ENCODE measurements at places on chromosomes 4 and X.

DNA sequence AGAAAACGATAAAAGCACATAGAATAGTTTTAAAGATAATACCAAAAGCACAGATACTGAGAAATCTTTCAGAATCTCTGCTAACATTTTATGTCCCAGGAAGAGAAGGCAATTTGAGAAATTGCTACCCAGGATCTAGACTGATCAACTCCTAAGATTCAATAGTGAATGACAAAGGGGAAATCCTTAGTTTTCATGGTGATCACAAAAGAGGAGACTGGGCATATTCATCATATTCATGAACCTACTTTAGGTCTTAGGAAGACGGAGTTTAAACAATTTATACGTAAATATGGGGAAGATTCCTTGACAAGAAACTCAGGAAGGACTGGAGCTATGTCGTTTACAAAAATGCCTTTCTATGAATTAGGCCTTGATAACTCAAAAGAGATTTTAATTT is 87.3 kb downstream of the SHISA3 start:
- DNase-seq = no peak

- DNase-seq = no peak
Measured at GRCh38 chrX:139484591-139484990, 45.9 kb upstream of the F9 start.

DNA sequence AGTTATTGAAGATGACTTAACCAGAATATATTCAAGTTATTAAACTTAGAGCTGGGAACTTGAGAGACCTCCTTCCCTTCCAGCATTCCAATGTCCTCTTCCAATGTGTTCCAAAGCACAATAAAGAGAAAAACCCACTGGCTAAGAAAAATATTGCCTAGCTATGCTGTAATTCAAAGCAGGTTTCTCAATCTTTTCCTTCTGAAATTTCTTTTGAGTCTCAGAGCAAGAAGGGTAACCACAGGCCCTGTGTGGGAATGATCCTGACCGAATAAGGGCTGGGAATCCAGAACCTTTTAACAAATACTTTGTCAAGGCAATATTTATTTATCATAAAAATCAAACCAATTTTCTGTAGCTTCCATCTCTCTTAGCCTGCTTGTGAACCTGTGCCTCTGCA is 150.7 kb upstream of the SFRP2 start:
- DNase-seq = no peak

DNA sequence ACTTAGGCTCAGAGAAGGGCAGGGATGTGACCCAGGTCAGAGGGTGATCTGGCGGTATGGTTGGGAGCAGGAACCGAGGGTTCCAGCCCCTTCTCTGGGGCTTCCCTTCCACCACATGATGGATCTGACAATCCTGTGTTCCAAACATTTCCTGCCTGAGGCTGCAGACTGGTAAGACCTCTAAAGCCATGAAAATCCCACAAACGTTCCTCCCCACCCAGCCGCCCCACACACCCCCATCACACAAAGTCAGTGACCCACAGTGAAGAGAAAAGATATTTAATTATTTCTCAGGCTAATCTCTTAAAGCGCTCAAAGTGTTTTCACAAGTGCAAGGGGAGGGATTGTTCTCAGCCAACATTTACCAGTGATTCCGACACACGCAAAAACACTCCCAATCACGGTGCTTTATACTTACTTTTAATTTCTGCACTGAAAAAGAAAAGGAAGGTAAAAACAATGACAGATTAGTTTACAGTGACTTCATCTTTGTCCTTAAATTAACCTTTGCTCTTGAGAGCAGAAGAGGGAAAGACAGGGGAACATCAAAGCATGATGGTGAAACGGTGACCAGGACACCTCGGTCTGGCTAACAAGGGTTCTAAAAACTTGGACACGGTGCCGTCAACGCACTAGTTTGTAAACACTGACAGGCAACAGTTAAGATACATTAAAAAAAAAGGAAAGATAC is 42.4 kb downstream of the WDR1 start:
- DNase-seq = no peak

- no peak for DNase-seq
Measured at GRCh38 chr4:58113126-58113525, 1002.9 kb upstream of the IGFBP7 start.

DNA sequence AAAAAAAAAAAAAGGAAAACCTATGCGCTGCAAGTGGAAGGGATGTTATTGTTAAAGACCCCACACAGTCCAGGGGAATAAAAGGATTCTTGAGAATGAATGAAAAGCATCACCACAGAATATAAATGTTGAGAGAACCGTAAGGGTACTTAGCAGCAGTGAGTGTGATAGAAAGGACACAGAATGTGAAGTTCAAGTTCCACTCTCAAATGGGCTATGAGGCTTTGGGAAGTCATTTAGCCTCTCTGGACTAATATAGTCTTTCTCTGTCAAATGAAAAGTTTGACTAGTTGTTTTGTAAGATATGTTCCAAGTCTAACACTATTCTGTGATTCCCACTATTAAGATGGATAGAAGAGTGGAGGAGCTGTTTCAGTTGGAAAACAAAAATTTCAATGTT is 35.8 kb upstream of the MAML3 start:
- no peak for DNase-seq

GRCh38 chr4:24973747-24974601 is 56.8 kb downstream of the LGI2 start:
- DNase-seq = peak; percentile 76

DNA sequence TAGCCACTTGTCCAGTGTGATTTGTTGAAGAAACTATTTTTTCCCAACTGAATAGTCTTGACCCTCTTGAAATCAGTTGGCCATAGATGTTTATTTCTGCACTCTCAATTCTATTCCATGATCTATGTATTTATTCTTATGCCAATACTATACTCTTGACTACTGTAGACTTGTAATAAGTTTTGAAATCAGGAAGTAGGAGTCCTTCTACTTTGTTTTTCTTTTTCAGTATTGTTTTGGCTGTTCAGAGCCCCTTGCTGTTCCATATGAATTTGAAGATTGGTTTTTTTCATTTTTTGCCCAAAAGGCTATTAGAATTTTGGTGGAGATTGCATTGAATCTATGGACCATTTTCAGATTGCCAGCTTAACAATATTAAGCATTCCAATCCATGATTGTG is 10.2 kb downstream of the SAP30 start:
- no peak for DNase-seq

DNA sequence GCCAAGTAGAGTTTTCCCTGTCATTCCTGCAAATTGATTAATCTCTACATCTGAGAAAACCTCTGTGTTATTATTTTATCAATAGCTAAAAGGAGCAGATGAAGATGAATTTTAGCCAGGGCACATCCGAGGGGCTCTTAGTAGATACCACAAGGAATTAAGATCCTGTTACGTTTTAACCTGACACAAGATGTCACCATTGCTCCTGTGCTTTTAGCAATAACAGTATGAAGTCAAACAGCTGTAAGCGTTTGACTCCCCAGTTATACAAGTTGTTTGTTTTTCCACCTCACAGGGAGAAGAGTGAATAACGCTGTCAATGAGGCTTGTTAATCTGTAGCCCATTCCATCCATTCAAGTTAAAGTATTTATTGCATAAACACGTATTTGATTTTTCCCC is 76.0 kb upstream of the AP1S2 start:
- no peak for DNase-seq

GRCh38 chr4:187547316-187547715 is 448.3 kb upstream of the ZFP42 start:
- DNase-seq = no peak

DNA sequence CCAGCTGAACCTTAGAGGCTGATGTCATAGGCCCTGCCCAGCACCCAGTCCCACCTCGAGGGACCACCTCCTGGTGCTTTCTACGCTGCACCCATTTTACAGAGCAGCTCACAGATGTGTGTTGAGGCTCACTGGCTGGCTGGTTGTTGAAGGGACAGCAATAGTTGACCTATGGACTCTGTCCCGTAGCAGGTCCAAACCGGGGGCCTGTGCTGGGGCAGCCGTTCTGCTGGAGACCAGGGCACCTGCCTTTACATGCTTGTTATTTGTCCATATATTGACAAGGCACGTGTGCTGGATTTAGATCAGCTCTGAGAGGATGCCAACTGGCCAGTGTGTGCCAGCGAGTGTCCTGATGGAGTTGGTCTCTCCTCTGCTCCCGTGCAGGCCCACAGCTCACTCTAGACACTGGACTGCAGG is 58.1 kb downstream of the TNIP2 start:
- DNase-seq = no peak

- no peak for DNase-seq
Measured at GRCh38 chrX:143082537-143082936, 56.8 kb downstream of the SPANXN4 start.

DNA sequence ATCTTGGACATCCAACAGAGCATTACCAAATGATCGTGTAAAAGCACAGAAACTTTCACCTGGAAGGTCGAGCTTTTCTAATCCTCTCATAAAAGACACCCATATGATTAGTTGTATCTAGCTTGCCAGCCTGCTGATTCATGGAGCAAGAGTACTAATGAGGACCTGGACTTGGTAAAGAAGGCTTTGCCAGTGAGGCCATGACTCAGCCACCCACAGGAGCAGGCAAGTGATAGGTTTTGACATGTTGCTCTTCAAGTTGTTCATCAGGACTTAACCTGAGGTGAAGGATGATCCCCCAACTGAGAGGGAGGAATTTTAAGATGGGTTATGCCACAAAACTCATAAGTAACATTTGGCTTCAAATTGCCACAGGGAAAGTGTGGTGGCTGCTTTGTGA is 24.7 kb upstream of the EPGN start:
- DNase-seq = no peak

- no peak for DNase-seq
Measured at GRCh38 chr4:176817204-176817603, 24.5 kb upstream of the VEGFC start.

GRCh38 chr4:168569066-168569930 is 72.4 kb downstream of the PALLD start:
- no peak for DNase-seq

DNA sequence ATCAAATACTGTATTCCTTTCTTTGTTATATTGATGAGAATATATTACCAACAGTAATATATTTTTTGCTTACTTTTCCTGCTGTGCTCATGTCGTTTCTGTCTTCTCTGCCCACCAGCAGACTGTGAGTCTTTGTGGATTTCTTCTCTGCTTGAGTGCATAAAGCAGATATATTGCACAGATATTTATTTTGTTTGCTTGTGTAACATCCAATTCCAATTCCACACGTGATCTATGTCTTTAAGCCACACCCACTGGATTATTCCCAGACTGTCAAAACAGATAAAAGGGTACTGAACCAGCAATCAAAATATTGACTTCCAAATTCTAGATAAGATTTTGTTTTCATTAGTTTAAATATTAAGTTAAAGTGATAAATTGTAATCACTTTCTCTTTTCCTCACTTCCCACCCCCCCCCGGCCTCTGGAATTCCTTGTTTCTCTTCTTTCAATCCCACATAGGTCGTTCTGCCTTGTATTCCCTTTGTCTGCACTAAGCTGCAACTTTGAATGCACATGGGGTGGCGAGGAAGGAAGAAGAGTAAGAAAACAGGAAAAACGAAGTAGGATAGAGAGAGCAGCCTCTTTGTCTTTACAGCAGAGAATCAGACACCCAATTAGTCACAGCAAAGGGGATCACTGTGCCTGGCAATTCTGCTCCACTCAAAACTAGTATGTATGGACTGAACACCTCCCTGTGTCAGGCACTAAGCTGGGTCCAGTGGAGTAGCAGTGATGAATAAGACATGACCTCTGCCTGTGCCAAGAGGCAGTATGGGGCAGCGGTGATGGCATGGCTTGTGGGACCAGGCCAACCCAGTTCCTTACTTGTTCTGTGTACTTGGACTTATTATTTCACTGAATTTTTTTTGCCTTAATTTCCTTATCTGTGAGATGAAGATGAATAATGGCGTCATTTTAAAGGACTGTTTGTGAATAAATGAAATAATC is at the start of gene ADH1B:
Gene ADH1B (minus strand): TSS at position 161 of the 951 bp plus-strand sequence. CDS start 70 bp downstream, at position 91.
- DNase-seq = no peak

DNA sequence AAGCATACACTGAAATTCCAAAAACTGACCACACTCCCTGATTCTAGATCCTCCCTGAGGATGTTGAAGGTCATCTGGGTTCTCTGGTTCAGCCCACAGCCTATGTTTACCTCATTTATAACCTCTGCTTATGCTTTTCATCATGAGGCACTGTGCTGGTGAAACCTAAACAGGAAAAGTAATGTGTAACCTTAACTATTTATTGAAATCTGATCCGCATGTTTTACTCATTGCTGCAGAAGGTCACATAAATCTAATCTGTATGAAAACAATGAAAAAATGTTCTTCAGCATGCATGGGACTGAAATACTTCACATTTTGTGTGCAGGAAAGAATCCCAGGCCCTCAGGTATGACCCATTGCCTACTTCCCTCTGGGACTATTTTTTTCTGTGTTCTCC is 30.3 kb downstream of the UCHL1 start:
- DNase-seq = no peak

DNA sequence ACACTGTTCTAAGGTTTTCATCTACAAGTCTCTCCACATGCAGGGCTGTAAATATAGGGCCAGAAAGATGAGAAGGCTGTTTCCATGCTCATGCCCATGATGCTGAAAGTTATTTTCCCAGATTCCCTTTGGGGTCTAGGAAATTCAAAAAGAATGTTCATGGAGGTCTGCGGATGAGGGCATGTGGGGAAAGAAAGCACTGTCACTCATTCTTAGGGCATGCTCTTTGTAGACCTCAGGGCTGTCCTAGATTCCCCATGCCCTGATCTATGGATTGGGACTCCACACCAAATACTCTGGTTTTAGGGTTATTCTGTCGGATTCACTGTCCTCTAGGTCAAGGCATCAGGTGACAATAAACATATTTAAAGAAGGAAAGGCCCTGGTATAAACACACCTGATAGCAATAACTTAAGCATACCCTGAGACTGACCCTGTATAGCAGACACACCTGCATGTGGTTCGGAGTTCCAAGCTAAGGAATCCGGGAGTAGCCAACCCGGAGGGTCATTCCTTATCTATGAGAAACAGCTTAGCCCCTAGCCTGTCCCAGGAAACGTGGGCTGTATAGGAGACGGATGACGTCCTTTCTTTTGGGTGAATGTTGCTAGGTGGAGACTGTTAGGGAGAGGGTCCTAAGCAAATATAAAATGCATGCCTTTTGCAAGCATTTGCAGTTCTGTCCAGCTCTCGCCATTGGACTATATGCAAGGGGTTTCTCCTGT is 37.6 kb downstream of the LNX1 start:
- no peak for DNase-seq

GRCh38 chr4:83889802-83890201 is 353.9 kb downstream of the GPAT3 start:
- no peak for DNase-seq

DNA sequence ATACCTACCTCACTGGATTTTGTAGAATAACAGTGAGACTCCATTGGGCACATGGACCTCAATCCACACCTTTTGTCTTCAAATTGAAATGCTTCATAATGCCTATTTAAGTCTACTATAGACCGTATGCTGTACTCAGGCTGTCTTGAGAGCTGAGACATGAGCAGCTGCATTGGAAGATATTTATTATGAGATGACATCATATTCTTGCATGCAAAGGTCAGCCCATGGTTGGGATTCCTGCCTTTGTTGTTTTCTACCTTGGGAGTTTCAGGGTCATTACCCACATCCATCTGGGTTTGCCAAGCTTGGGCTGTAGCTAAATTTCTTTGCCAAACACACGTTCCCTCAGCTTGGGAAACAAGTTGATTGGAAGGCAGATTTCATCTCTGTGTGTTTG is 33.2 kb upstream of the MAMLD1 start:
- no peak for DNase-seq

Data from NCI-H187 treated with DMSO at 0.1 percent for 48 hours (cell line).